ENCODE measurements at places on chromosomes 7 and 10.

DNA sequence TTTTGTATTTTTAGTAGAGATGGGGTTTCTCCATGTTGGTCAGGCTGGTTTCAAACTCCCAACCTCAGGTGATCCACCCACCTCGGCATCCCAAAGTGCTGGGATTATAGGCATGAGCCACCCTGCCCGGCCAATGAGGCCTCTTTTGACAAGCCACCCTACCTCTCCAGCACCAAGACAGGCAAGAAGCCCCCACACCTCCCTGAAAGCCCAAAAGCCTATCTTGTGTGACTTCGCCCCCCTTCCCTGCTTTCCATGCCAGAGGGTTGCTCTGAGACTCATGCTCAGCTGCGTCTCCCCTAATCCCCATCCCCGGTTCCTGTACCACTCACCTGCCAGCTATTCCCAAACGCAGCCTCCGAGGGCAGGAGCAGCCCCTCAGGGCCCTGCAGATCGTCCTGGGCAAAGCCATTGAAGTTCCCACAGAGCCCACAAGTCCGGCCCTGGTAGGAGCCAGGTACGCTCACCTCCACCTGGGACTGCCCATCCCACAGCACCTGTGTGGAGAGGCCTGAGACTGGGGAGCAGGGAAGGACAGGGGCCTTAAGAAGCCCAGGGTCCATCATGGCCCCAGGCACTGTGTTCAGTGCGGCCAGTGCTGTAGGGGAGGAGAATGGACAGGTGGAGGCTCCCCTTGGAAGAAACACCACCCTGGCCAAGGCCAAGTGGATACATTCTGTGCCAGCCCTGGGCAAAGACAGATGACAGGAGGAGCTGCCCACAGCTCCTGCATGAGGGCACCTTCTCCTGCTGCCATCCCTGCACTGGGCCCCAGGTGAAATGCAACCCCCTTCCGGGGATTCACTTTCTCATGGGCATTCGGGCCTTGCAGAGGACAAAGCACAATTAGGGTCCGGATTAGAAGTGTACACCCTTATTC is 15.8 kb downstream of the ATP6V1F start:
- no peak for DNase-seq

DNA sequence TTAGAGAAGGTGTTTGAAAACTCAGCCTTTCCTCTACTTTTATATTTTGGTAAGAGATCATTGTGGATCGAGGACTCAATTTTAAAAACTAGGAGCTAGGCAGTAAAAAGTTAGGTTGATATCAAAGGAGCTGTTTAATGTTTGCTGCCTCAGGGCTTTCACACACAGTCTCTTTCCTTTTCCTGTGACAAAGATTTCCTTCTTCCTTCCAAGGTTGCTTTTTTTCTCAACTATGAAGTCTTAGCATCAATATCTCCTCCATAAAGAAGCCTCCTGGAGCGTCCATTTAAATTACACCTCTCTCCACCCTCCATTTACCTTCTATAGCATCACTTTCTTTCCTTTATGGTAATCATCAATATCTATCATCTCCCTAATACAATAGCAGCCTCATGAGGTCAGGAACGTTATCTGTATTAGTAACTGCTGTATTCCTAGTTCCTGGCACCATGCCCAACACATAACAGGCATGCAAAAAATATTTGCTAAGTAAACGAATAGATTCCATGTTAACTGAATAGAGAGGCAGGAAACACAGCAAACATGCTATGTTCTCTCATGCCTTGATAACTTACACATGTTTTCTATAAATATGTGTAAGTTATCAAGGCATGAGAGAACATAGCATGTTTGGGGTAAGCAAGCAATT is 48.5 kb downstream of the GNAT3 start:
- DNase-seq = no peak

DNA sequence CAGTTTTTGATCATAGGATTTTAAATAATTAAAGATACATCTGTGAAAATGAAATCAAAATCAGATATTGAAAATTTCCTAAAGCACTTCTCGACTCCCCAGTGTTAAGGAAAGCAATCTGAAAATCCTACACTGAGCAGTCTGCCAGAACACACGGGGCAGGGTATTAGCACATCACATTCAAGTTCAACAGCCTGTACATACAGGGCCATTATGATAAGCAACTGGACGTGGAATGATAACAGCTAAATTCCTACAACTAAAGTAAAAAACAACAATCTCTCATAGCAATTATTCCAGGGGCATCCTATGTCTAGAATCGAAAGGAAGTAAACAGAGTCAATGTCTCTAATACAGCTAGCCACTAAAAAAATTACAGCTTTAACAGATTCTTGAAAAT is 31.7 kb downstream of the TRDMT1 start:
- no peak for DNase-seq

GRCh38 chr10:22335173-22335933 is 9.9 kb upstream of the SPAG6 start:
- peak; percentile 81 for DNase-seq

DNA sequence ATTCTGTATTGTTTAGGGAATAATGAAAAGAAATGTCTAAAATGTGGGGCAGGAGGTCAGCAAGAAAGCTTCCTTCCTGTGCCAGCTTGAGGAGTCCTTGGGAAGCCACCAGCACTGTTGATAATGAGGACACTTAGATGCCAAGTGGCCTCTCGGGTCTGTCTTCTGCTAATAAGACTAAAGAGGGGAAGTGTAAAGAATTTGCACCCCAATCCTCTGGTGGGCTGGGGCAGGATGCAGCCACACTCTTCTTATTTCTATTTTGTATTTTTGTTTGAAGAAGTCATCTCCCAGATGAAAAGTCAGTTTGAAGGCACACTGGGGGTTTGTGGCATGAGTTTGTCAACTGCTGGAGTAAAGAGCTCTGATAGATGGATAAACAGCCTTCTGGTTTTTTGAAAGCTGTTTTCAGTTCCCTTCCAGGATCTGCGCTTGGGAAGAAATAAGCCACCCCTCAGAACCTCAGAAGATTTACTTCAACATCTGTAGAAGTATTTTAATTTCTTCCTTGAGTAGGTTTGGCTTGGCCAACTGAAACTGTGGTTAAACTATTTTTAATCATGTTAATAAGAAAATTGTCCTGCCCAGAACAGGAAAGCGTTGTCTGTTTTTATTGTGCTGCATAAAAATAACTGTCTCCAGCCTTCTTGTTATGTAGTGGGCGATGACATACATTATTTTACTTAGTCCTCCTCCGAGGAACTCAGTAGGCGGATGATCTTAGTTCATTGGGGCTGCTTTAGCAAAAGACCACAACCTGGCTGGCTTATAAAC is 128.8 kb upstream of the GPR26 start:
- no peak for DNase-seq

GRCh38 chr7:28840592-28840995 is 117.5 kb downstream of the TRIL start:
- no peak for DNase-seq

DNA sequence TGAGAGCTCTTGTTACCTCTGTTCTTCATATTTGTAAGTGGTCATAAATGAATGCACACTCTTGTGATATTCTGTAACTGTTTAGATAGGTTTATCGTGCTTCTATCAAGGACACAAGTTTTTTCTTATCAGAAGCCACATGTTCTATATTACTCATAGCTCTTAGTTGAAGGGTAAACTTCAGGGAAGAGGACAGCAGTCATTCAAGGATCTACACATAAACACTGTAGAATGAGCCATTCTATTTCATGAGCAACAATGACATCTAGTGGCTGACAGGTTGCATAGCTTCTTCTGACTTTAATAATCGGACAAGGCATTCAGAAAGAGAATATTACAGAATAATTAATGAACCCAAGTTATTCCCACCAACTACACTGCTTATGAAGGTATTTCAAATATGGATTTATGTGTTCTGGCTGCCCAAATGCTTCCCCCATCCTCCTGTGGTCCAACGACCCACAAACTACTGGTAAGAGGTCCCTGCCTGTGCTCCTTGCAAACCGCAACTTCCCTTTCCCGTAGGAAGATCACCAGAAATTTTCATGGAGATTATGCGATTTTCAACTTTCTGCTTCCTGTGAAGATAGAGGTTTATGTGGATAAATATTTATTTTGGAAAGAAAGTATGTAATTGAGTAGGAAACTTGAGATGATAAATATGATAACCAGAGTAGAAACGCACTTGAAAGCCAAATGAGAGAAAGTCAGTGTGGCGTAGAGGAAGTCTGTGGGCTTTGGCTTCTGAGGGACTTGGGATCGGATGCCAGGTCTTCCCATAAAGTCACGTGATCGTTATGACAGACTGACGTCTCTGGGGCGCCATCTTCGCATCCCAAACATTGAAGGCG is 16.8 kb upstream of the ABCB5 start:
- peak; percentile 29 for DNase-seq

- peak; percentile 63 for DNase-seq
Observed at GRCh38 chr10:61903221-61903927, 1.9 kb downstream of the ARID5B start.

DNA sequence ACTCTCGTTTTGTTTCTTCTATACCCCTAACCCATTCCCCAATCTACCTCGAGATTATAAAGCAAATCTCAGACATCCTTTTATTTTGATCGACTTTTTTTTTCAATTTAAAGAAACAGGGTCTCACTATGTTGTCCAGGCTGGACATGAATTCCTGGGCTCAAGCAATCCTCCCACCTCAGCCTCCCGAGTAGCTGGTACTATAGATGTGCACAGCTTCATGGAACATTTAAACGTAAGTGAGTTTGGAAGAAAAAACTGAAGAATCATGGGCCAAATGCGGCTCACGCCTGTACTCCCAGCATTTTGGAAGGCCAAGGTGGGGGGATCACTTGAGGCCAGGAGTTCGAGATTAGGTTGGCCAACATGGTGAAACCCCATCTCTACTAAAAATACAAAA is 96.0 kb downstream of the UPF2 start:
- no peak for DNase-seq

GRCh38 chr10:99779335-99779734 is 3.1 kb upstream of the ABCC2 start:
- DNase-seq = no peak

DNA sequence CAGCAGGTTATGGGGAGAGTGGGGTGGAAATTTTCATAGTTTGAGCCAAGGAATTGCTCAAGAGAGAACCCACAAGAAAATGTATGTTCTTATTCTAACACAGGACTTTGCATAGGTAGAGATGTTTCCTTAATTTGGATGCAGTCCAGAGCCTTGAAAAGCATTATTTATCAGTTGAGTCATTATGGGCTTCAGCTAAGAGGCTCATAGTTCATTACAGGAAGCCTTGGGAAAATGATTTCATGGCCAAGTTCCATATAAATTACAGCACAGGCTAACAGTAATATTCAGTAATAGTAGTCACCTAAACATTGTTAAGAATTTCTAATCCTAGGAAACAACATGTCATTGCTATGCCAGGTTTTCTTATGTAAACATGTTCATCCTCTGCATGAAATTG is 131.1 kb upstream of the PTPRZ1 start:
- no peak for DNase-seq

- DNase-seq = no peak
Observed at GRCh38 chr7:44963364-44964290, 15.2 kb downstream of the MYO1G start.

GRCh38 chr10:104892879-104893617 is 252.0 kb downstream of the SORCS3 start:
- no peak for DNase-seq

GRCh38 chr7:28479507-28479947 is 67.2 kb downstream of the CREB5 start:
- DNase-seq = no peak

- no peak for DNase-seq
Observed at GRCh38 chr7:70701477-70701876, 430.5 kb upstream of the GALNT17 start.

- DNase-seq = no peak
Observed at GRCh38 chr7:1559626-1560590, 3.9 kb upstream of the TMEM184A start.

GRCh38 chr7:78702770-78703169 is 750.7 kb downstream of the MAGI2 start:
- no peak for DNase-seq

GRCh38 chr10:47340608-47341170 is 7.5 kb upstream of the RBP3 start:
- peak; percentile 48 for DNase-seq

GRCh38 chr10:8037199-8037801 is 17.2 kb upstream of the GATA3 start:
- DNase-seq = peak; percentile 9

Measured in central memory CD4-positive, alpha-beta T cell (primary cell).